ENCODE measurements at places on chromosomes 7 and 10.

DNA sequence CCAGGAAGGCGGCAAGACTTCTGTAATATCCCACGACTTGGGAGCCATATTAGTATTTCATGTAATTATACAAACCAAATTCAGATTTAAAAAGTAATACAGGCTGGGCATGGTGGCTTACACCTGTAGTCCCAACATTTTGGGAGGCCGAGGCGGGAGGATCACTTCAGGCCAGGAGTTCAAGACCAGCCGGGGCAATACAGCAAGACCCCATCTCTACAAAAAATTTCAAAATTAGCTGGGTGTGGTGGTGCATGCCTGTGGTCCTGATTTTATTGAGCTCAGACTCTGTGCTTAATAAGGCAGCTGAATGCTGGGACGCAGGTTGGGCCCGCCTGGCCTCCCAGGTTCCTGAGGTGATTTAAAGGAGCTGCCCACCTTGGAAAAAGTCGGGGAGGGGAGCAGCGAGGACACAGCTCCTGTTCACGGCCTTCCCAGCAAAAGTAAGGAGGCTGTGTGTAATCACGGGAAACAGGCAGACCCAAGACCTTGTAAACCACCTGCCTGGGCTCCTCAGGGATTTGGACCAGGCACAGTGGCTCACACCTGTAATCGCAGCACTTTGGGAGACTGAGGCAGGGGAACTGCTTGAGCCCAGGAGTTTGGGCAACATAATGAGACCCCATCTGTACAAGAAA, 93.0 kb upstream of the DNAAF5 start:
- no peak for DNase-seq

DNA sequence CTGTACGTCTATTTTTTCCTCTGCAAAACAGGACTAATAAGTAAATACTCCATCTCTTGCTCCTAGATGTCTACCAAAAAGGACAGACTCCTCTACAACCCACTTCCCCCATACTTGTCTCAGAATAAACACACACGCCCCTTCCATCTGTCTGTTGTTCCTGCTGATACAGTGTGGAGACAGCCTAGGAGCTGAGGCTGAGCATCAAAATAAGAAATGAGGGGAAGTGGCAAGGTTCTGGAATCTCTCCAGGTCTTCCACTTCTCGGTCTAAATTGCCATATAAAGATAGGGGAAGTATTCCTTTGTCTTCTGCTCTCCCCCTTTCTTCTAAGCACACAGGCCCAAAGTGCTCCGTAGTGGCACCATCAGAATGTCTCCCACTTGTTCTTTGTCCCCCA, 30.8 kb upstream of the VSIR start:
- peak; percentile 76 for DNase-seq

GRCh38 chr10:114402233-114402632, 2.1 kb downstream of the AFAP1L2 start:
- DNase-seq, result no peak

DNA sequence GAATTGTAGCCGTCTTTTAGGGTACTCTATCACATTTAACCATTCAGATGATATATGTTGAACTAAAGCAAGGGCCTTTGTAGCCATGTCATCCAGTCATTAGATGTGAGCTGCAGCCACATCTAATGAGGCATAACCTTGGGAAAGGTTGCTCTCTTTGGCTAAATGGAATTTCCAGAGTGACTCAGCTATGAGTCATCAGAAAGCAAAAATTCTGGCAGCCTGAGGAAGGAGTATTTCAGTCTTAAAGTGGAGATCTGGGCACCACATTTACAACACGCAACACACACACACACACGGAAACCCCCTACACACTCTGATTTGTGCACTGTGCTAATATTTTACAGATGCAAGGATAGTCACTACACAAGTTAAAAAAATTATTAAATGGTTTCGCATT, 176.9 kb upstream of the ZWINT start:
- DNase-seq, result no peak

- DNase-seq, result no peak
Measured at GRCh38 chr7:120460949-120461348, 188.0 kb downstream of the KCND2 start.

All from GF-D8 (cell line).